ENCODE measurements at places on chromosomes 7 and 10.
A peak's percentile ranks its signal among the peaks of the same experiment; 100 is the strongest.

GRCh38 chr10:123494301-123494808 lies 171.8 kb upstream of the GPR26 start:
- DNase-seq: no peak

DNA sequence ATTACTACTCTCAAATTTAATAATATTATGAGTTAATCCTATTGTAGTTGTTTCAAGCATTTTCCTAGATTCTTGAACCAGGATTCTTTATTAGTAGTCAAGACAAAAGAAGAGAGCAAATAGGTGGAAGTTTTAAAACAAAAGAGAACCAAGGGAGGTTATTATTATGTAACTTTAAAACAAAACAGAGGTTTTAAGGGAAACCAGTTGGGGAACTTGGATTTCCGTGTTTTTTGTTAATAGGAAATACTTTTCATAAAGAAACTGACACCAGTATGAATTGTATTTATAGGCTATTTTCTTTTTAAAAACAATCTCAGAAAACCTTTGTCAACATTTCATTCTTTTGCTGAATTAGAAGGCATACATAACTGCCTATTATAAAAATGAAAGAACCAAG lies 183.9 kb downstream of the WNT2 start:
- no peak for DNase-seq

DNA sequence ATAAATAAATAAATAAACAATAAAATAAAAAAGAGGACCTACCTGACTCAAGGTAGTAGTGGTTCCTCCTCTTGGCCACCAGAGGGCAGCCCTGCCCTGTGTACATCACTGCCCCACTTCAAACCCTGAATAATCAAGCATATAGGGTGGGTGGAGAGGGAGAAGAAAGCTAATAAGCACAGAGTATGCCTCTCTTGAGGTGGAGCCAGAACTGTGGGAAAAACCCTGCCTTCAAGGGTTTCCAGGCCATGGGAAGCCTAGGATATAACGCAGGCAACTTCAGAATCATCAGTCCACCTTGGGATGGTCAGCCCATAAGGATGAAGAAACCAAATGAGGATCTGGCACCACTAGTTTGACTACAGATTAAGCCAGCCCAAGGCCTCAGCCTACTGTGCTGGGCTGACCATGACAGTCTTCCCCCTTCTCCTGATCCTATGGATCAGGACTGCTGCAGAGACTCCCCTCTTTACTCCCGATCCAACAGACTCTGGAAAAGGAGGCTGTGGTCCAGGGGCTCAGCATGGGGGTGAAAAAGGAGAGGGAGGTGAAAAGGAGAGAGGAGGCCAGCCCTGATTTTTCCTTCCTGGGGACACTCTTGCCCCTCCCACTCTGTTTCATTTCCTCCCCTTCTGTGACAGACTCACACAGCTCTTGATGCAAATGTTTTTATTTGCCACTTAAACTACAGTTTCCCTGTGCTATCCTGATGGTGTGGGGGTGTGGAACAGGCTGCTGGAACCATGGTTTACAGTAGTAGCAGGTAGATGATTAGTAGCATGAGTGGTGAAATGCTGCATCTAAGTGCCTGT lies 10.1 kb downstream of the AVPI1 start:
- DNase-seq: peak; percentile 57

DNA sequence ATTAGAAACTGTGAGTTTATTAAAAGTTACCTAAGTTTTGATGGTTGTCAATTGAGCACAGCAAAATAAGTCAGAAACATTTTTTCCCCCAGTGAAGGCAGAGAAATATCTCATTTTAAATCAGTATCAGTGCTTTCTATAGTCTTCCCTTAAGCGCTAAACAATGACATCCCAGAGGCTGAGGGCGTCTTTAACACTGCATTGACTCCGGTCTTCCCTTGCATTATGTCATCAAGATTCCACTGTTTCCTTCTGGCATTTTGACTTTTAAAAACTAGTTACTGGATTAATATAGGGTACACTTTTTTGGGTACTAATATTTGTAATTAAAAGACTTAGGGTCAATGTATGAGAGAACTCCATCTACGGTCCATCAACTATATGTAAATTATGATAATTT lies 3.9 kb downstream of the GLUD1 start:
- no peak for DNase-seq

DNA sequence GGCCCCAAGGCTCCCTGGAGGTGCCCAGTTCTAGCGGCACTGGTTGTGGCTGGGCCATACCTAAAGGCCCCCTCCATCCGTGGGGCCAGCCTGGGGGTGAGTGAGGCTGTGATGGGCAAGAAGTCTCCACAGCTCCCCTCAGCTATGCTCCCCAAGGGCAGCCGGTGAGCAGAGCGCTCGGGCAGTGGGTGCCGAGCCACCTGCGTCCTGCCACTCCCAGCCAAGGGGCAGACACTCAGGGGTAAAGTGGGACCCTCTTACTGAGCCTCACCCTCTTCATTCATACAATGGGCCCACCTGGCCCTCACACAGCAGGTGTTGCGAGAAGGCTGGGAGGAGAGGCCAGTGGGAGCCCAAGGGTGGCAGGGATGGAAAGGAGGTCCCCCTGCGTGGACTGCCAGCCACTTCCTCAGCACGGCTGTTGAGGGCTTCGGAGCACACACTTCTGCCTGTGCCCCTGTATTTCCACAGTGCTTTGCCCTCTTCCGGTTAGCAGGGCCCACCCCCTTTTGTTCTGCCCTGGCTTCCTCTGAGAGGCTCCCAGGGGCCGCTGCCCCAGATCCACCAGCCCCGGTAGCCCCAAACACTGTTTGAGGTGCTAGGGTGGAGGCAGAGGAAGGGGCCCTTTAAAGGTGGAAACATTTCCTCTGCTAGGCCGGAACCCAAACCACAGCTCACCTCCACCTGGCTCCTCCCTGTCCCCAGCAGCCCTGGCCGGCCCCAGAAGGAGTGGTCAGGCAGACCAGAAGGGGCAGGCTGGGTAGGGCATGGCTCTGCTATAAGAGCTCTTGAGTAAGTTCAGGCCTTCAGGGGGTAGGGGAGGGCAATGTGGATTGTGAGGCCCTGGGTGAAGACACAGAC lies 16.4 kb upstream of the C10orf105 start:
- DNase-seq: peak; percentile 59

DNA sequence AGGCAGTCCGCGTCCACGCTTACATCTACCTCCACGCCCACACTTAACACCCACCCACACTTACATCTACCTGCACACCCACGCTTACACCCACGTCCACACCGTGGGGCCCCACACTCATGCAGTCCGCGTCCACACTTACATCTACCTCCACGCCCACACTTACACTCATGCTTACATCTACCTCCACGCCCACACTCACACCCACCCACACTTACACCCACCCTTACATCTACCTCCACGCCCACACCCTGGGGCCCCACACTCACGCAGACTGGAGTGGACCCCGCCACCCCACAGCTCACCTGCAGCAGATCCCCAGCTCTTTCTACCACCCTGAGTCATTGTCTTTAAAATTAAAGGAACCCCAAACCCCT lies 32.4 kb upstream of the PWWP2B start:
- DNase-seq: no peak

GRCh38 chr7:47432671-47433563 lies 149.0 kb downstream of the TNS3 start:
- DNase-seq: no peak

GRCh38 chr10:60643874-60644273 lies 134.4 kb upstream of the CDK1 start:
- DNase-seq: no peak

DNA sequence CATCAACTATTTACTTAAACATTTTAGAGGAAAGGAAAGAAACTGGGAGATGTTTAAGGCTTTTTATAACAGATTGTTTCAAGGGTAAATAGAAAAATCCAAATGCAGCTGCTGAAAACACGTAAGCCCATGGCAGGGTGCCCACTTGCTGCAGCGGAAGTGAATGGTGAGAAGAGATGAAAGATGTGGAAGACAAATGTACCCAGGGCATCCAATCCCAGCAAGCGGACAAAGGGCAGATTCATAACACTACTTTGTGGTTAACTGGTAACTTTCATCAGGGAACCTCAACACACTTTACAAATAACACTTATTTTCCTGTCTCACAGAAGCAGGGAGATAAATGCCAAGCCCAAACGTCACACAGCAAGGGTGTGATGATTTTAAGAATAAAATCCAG lies 358.4 kb downstream of the KCNMA1 start:
- DNase-seq: no peak

DNA sequence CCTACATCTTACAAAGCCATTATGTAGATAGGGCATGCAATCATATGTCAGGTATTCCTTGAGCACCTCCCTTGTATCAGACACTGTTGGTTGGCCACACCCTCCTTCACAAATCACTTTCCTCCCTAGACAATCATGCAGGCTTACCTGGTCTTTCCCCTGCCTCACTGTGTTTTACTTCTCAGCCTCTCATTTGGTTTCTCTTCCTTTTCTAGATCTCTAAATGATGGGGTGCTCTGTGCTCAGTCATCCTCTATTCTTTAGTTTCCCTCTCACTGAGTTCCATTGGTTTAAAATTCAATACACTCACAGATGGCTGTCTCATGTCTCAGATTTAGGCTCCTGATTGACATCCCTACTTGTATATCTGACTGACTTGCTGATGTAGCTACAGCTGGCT lies 31.4 kb downstream of the ANK3 start:
- DNase-seq: no peak

DNA sequence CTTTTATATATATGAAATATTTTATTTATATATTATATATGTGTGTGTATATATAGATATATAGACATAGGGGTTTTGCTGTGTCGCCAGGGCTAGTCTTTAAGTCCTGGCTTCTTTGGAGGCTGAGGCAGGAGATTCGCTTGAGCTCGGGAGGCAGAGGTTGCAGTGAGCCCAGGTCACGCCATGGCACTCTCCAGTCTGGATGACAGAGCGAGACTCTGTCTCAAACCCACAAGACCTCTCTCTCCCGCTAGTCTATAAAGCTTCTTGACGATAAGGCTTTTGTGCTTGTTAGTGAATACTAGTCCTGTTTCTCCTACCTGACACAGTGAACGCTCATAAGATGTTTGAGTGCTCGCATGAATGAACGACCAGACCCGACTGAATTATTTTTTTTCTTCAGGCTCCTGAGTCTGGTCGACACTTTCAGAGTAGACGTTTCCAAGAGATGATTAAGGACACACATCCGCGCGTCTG lies 577 bp upstream of the DDX21 start:
- no peak for DNase-seq

GRCh38 chr10:5971315-5971832 lies 6.0 kb downstream of the IL15RA start:
- DNase-seq: peak; percentile 37

- DNase-seq: no peak
Observed at GRCh38 chr7:127782654-127783559, 130.9 kb downstream of the SND1 start.

DNA sequence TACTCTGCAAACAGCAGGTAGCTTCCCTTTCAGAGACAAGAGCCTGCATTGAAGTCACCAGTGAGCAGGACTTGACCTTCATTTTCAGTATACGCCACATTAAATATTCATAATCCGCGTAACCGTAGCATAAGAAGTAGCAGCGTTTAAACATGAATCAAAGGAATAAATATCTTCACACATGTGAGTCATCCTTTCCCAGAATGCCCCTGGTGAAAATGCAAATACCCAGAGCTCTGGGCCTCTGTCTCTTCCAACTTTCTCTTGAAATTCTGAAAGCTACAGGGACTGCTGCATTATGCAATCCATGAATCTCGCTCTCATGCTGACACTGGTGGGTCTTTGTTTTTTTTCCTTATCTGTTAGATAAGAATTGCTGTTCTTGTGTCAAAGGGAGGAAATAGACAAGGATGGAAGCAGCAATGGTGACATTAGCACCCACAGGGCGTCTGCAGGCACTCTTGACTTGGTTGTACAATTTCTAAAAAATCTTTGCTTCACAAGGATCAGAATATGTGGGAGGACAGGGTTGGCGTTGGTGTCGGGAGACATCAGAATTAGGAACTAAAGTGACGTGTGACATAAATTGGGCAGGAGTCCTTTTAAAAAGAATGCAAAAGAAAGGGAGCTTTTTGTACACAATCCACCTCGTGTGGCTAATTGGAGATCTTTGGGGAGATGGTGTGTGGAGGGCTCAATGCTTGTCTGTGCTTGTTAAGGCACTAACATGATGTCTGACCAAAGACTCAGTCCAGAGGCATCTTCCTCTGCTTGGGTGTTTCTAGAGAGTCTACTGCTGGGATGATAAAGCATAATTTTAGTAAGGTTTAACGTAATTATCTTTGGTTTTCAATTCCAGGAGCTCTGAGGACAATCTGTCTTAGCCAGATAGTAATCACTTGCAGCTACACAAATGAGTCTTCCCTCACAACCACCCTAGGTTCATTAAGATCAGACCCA lies 390.3 kb downstream of the KCNMA1 start:
- DNase-seq: no peak

DNA sequence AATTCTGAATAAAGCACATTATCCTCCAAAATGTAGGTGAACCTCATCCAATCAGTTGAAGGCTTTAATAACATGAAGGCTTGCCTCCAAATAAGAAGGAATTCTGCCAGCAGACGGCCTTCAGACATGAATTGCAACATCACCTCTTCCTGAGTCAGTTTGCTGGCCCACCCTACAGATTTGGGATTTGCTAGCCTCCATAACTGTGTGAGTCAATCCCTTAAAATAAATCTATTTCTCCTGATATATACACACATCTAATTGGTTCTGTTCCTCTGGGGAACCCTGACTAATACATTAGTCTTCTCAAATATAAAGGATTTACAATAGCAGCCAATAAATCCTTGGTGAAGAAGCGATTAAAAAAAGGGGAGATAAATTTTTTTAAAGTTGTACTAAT lies 34.8 kb upstream of the OSBPL3 start:
- DNase-seq: no peak

- no peak for DNase-seq
Observed at GRCh38 chr7:50779427-50779826, 3.3 kb downstream of the GRB10 start.

DNA sequence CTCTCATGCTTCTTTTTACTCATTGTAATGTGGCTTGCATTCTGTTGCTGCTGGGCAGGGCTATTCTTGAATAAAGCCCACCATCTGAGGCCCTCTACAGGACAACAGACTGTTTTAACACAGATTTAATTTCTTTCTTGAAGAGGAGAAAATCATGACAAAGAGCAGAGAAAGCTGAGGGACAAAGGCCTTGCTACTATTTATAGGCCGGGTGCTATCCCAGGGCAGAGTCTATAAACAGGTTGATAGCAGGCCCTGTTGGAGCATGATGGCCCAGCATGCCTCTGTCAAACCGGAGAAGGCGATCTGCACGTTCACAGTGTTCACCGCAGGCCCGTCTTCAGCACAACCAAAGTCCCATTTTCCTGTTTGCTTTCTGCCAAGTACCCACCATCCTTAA lies 3.0 kb downstream of the VIPR2 start:
- no peak for DNase-seq

DNA sequence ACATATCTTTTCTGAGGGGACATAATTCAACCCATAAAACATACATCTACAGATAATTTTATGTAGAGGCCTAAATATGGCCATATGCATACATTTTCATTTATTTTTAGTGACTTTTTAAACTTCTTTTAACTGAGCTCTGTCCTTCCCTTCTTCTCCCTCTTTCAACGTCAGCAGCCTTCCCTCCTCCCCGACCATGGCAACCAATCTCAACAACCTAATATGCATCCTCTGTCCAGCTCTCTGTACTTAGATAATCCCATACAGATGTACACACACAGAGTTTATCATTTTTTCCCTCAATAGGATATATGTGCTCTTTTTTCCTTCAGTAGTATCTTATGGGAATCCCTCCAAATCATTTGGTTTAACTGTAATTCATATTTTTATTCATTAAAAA lies 94.3 kb downstream of the CCDC71L start:
- no peak for DNase-seq
